Urothelium cell line (cell line): ENCODE measurements at places on chromosomes 12 and 14.

GRCh38 chr12:52826611-52827498 is 7.3 kb downstream of the KRT79 start:
- no peak for DNase-seq

DNA sequence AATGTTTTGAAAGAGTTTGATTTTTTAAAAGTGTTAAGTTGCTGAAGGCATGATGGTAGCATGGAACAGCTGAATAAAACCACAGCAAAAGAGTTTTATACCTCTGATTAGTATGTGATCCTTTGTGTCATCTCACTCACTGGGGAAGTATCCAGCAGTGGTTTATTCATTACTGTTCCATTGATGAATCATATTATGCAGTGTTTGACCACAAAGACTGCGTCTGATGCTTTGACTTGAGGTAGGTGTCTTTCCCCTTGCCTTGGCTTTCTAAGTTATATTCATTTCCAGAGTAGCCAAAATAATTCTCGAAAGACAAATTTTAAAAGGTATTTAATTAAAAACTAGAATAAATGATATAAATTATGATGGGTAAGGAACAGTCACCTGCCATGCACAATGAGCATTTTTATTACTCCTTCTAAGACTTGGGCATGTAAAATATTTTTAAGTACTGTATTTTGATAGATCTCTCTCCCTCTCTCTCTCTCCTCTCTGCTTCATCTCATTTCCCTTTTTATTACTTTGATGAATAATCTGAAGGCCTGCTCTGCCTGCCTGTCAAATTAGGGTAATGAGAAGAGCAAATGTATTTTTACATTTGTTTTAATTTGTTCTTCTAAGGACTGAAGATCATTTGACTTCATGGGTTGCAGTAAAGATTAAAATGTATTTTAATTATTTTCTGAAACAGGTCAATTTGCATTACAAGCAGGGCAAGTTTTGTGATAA is 164.9 kb downstream of the NAV3 start:
- peak; percentile 40 for DNase-seq

GRCh38 chr12:54195737-54196347 is 7.1 kb upstream of the SMUG1 start:
- peak; percentile 49 for DNase-seq

GRCh38 chr14:88045705-88046104 is 40.8 kb downstream of the GPR65 start:
- no peak for DNase-seq

GRCh38 chr12:72888693-72889092 is 616.5 kb downstream of the TRHDE start:
- no peak for DNase-seq

DNA sequence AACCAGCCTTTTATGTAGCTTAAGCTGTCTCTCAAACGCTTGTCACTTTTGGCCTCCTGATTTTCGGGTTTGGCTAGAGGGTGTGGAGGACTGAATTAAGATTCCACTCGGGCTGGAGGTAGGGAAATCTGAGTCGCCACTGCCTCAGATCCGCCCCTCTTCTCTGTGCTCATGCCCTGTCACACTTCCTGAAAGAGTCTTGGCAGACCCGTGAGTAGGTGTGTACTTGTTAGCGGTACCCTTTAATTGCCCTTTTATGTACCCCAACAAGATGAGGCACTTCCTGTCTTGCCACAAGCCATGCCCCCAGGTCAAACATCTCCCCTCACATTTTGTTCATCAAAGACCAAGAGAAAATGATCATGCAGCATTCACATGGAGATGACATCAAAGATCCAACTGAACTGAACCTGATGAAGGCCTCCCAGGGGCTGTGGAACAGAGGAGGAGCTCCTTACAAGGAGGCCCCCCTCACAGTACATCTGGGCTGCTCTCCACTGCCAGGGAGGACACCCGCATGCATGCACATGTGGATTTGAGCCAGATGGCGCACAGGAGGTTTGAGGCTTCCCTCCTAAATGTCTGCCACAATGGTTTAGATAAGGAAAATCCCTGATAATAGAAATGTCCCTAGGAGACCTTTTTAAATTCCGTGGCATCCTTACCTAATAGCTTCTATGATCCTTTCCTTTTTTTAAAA is 86.5 kb upstream of the CDKN3 start:
- DNase-seq, result no peak
